GM04503 (cell line): ENCODE measurements at places on chromosomes 5 and 9.
A peak's percentile ranks its signal among the peaks of the same experiment; 100 is the strongest.

DNA sequence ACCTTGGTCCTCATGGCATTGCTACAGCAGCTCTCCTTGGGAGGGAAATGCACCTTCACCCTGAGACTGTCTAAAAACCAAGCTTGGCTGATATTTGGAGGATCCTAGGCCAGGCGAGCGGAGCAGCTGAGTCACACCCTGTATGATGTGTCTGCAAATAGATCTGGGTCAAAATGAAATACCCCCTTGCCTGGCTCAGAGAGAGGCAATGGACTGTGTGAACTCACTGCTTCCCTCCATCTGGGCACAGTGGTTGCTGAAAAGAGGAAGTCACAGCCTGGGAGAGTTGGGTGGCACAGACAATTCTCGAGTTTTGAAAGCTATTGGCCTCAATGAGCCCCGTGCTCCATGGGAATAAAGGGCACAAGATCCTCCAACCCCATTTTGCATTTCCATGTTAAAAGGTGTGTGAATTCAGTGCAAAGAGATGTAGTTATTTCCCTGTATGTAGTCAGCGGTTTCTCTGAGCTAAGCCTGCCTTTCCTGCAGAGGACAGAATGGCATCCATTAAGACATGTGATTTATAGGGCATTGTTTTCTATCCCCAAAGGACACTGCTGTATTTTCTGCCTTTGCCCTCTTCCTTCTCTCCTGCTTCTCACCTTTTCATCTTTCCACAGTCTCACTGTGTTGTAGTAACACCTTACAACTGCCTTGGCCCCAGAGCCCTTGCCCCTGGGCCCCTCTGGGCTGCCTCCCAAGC lies 177.2 kb downstream of the GADD45G start:
- no peak for DNase-seq

- DNase-seq: no peak
Measured at GRCh38 chr5:76861612-76862011, 11.8 kb downstream of the S100Z start.

- no peak for DNase-seq
Measured at GRCh38 chr5:43400082-43400481, 12.1 kb downstream of the CCL28 start.

DNA sequence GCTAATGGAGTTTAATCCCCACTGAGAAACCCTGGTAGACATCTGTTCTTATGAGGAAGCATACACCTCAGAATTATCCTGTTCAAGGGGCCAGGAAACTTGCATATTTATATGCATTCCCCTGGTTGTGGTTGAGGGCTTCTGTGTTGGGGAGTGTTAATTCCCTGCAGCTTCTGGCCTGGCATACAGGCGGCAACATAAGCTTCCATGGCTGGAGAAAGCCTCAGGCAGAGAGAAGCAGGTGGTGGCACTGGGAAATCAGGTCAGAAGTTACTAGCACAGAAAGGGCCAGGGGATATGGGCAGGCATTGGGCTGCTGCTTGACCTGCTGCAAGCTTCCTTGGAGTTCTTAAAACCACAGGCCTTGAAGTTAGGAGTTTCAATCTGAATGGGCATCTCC lies 166.1 kb upstream of the SEMA6A start:
- DNase-seq: no peak

DNA sequence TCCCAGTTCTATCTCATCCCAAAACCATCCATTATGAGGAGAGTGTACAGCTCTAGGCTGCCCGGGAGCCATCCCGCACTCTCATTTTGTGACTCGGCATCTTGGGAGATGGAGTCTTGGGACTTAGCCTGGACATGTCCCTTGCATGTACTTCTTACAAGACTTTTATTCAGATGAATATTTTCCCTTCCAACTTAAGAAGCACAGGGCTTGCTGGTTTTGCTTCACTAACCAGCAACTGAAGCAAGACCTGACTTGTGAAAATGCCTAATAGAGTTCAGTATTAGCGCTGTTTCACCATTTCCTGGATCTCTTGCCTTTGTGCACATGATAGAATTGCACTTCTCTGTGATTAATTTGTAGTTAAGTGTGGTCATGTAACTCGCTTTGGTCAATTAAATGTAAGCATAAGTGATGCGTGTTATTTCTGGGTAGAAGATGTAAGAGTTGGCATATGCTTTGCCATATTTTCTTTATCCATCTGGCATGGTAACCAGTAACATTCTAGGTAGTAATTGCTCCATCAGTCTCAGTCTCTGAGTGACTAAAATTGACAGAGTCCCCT lies 55.8 kb downstream of the PDCD1LG2 start:
- no peak for DNase-seq

DNA sequence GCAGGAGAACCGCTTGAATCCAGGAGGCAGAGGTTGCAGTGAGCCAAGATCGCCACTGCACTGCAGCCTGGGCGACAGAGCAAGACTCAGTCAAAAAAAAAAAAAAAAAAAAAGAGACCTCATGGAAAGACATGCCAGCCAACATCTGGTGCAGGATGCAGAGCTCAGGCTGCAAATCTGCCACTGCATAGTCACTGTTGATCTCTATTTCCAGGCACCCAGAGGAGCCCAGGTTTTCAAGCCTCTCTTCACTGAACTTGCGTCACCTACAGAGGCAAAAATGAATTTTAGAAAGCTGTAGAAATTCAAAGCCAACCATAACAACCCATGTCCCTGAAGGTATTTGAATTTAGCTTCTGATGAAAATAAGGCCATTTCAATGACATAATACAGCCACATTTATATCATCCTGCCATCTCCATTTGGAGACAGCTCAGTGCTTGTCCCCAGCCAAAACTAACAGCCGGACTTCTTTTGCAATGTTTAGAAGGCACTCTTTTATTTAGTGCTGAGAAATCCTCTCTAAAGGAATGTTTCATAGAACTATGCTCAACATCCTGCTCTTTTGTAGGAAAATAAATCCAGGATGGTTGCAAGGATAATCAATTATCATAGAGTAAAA lies 113.3 kb downstream of the SNX18 start:
- DNase-seq: peak; percentile 62

GRCh38 chr5:98755406-98755805 lies 18.1 kb upstream of the RGMB start:
- DNase-seq: peak; percentile 80

DNA sequence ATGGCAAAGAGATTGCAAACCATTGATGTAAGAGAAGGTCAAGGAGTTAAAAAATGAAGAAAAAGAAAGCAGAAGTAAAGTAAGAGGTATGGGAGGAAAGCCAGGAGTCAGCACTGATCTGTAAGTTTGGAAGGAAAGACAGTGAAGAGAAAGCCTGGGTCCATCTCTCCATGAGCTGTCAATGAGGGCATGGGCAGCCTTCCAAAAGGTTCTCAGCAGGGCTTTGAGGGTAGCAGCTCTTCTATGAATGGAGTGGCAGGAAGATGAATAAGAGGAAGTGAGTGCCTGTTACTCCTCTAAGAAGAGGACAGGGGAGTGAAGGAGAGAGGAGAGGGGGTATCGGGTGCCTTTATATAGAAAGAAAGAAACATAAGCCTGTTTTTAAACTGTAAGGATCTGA lies 97.1 kb downstream of the ADCY2 start:
- no peak for DNase-seq

- DNase-seq: no peak
Measured at GRCh38 chr9:19441730-19442129, 32.9 kb downstream of the ACER2 start.

- no peak for DNase-seq
Measured at GRCh38 chr9:8751406-8751930, 951.9 kb upstream of the DMAC1 start.

DNA sequence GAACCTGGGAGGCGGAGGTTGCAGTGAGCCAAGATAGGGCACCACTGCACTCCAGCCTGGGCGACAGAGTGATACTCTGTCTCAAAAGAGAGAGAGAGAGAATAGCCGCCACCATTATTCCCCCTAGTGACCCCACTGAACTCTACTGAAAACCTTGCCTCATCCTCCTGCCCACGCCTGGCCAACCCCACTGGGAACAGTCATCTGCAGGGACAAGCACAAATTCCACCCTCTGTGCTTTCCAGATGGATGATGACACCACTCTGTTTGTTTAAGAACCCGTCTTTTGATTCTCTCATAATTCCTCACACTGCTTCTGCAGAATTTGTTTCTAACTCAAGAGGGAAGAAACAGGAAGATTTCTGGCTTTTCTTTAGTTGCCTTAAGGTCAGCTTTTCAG lies 12.2 kb downstream of the BHMT2 start:
- no peak for DNase-seq

- no peak for DNase-seq
Measured at GRCh38 chr5:150601491-150602345, 38.7 kb upstream of the SYNPO start.

DNA sequence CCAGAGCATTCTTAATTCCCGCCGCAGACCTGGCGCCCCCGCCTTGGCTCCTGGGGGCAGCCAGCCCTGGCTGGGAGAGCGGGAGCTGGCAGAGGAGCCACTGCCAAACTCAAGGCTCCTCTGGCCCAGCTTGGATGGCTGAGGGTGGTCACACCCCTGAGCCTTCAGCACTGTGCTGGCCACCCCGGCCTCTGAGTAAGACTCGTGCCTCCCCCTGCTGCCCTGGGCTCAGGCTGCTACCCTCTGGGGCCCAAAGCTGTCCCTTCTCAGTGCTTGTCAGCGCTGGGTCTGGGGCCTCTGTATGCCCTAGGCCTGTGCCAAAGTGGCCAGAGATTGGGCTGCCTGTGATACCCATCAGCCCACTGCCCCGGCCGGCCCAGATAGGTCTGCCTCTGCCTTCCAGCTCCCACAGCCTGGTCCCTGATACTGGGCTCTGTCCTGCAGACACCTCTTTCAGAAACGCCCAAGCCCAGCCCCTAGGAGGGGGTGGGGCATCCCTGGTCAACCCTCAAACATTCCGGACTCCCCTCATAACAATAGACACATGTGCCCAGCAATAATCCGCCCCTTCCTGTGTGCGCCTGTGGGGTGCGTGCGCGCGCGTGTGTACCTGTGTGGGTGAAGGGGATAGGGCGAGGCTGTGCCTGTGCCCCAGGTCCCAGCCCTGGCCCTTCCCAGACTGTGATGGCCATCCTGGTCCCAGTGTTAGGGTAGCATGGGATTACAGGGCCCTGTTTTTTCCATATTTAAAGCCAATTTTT lies 4.4 kb upstream of the PRR7 start:
- no peak for DNase-seq

DNA sequence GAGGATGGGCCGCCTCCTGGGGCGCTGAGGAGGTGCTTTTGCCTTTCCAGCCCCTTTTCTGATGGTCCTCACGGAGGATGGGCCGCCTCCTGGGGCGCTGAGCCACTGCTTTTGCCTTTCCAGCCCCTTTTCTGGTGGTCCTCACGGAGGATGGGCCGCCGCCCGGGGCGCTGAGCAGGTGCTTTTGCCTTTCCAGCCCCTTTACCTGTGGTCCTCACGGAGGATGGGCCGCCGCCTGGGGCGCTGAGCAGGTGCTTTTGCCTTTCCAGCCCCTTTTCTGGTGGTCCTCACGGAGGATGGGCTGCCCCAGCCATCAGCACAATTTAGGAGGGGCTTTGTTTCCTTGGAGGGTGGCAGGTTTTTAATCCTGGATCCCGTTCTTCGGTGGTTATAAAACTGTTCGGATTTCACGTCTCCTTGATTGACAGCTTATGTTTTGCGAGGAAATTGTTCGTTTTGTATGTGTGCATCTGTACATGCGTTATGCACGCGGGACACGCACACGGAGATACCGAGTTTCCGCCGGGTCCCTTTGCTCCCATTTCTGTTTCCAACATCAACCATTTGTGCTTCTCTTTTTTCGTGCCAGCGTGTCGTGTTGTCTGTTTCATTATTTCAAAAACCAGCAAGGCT lies 34.7 kb upstream of the SLC9A3 start:
- DNase-seq: no peak

DNA sequence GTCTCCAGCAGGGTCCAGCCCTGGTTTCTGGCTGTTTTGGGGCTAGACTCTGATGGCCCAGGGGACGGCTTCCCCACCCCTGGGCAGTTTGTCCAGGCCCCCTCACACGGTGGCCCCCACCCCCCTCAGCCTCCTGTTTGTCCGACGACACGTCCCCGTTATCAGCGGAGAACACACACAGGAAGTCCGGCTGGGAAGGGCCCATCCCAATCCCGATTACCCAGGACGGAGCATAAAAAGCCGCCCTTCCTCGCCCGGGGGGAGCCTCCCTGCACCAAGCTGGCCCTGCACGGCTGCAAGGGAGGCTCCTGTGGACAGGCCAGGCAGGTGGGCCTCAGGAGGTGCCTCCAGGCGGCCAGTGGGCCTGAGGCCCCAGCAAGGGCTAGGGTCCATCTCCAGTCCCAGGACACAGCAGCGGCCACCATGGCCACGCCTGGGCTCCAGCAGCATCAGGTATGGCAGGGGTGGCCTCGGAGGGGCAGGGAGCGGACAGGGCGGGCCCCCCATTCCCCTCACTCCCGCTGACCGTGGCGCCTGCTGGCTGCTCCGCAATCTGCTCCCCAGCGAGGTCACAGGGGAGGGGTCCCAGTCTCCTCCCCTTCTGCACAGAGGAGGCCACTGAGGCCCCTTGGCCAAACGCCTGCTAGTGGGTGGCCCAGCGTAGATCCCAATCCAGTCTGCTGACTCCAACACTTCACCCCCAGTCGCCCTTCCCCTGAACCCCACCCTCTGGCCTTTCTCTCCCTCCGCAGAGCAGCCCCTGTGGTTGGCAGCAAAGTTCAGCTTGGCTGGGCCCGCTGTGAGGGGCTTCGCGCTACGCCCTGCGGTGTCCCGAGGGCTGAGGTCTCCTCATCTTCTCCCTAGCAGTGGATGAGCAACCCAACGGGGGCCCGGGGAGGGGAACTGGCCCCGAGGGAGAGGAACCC lies at the start of gene EGFL7:
Gene EGFL7, plus strand, starts transcription at position 261 of the 926 bp plus-strand sequence. CDS start 5,367 bp downstream, outside the sequence.
- no peak for DNase-seq

DNA sequence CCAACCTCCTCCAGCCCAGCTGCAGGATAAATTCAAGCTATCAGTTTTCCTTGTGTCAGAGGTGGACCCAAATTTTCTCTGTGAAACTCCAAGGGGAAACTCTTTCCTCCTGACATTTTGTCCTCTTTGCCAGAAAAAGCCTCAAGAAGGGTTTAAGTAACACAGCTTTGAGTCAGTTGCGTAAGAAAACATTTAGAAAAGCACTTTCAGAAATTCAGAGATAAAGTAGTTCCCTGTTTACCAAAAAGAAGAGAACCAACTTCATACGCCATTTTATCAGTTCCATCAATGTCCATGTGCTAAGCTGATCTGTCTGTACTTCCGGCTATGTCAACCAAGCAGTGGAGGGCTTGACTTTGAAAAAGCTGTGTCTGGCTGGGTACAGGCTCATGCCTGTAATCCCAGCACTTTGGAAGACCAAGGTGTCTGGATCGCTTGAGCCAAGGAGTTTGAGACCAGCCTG lies 19.9 kb upstream of the SUSD1 start:
- no peak for DNase-seq

DNA sequence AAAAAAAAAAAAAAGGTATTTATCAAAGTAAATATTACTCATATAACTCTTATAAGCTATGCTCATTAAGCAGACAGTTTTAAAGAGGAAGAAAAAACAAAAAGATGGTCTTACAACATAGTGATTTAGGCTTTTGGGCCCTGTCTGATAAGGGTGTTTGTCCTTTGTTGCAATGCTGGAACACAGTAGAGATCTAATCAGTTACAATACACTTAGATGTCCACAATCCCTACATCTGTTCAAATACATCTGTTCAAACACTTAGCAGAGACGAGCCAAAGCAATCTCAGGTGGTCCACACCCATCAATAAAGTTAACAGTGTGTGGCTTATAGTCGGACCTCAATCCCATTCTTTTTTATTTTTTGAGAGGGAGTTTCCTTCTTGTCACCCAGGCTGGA lies 11.0 kb downstream of the PRXL2C start:
- no peak for DNase-seq

- DNase-seq: no peak
Measured at GRCh38 chr5:16178745-16179372, 732 bp downstream of the MARCHF11 start.
